ENCODE measurements at places on chromosomes 11 and 22. TPM values are rescaled to one million over a fixed set of nuclear protein-coding genes. Genes with fewer than 3 reads are reported as not detected.

The NEFH gene
- total RNA-seq = 0.27 TPM

The MUC15 gene
- 90.5 TPM for total RNA-seq

The COA4 gene
- total RNA-seq = 62.9 TPM

The KCNK7 gene
- total RNA-seq = not detected

The TNKS1BP1 gene
- 87.8 TPM for total RNA-seq

The TCF20 gene
- total RNA-seq = 59.6 TPM

The OR10A2 gene
- not detected for total RNA-seq

DNA sequence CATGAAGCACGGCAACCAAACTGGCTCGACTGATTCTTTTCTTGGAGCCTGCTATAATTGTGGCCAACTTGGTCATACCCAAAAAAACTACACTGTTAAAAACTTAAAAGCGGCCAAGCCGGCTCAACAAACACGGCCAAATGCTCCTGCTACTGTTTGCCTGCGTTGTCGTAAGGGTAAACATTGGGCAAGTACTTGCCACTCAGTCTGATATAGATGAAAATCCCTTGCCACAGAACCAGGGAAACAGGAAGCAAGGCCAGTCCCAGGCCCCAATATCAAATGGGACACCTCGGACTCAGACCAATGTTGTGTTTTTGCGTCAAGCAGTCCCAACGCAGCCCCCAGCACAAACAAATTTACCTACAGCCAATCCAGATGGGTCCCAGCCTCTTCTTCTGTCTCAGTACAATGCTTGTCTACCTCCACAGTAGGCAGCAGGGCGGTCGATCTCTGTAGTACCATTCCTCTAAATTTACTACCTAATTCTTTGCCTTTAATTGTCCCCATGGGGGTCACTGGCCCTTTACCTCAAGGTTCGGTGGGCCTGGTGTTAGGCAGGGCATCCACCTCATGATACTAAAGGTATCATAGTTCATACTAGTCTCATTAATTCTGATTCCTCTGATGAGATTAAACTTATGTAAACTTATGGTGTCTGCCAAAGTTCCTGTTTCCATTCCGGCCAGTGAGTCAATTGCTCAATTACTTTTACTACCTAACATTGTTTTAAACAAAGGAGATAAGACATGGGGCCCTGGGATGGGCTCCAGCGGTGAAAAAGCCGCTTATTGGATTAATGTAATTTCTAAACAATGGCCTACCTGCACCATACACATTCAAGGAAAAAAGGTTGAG, 3.7 kb upstream of the COMT start:
- H3K27me3 ChIP-seq = no peaks in the 10 kb centered on the region
- H3K4me1 ChIP-seq = peaks cover 16% of the 10 kb centered on the region
- DNase-seq = no peak
- no peak overlapping the region for H3K4me3 ChIP-seq
- H3K27ac ChIP-seq = no peak overlapping the region

GRCh38 chr11:67289651-67290479, 762 bp downstream of the ANKRD13D start:
- peaks cover 27% of the 10 kb centered on the region for H3K4me1 ChIP-seq
- peaks cover 26% of the 10 kb centered on the region for H3K36me3 ChIP-seq
- peak; percentile 41 for DNase-seq
- peak overlapping the region; percentile 58 for H3K27ac ChIP-seq

- H3K36me3 ChIP-seq = no peaks in the 10 kb centered on the region
- no peak overlapping the region for H3K27ac ChIP-seq
- DNase-seq = no peak
- no peaks in the 10 kb centered on the region for H3K27me3 ChIP-seq
- H3K4me3 ChIP-seq = no peak overlapping the region
- no peaks in the 10 kb centered on the region for H3K4me1 ChIP-seq
Measured at GRCh38 chr22:33706100-33706499, 214.2 kb downstream of the LARGE1 start.

- no peaks in the 10 kb centered on the region for H3K36me3 ChIP-seq
- no peaks in the 10 kb centered on the region for H3K27me3 ChIP-seq
- no peak overlapping the region for H3K27ac ChIP-seq
- no peak overlapping the region for H3K4me3 ChIP-seq
- DNase-seq = no peak
Measured at GRCh38 chr11:128586689-128587088, 669 bp downstream of the ETS1 start.

DNA sequence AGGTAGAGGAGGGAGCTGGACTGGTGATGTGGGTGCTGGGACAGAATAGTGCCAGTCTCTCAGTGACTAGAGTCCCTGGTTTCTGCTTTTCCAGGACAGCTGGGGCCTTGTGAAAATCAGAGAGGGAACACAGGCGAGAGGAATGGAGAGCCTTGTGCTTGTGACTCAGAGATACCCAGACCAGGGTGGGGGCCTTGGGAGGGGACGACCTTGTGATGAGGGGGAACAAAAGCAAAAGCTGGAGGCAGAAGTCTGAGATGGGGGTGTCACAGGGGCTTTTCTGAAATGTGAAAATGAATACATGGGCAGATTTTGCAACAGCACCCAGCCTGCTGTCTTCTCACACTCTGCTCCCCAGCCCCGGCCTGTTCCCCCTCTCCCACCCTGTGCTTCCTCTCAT, 3.4 kb upstream of the NR1H3 start:
- H3K4me1 ChIP-seq = peaks cover 20% of the 10 kb centered on the region
- no peak overlapping the region for H3K27ac ChIP-seq
- H3K4me3 ChIP-seq = no peak overlapping the region
- no peaks in the 10 kb centered on the region for H3K36me3 ChIP-seq

DNA sequence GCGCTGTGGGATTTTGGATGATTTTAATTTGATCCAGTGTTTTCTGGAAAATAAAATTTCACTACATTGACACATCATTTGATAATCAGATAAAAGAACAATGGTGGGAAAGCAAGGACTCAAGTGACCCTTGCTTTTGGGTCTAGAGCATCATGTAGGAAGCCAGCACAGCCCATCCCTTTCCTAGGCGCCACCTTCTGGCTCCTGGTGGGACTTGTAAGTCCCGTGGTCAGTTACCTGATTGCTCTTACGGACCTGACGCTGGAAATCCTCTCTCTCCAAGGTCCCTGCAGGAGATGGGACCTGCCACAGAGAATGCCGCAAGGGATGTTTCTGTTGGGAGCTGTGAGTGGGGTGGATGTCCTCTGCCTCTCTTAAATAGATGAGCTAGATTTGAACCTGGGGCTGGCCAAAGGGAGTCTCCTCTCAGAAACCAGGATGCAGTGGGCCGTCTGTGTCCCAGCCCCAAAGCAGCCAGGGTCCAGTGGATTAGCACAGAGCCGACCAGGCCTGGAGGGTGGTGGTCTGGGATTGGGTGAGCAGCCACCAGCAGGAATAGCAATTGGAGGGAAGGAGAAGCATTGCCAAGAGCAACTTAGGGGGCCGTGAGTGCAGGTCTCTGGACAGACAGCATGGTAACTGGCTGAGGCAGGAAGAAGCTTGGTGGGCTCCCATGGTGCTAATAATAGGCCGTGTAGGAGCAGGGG, 21.7 kb downstream of the TIMP3 start:
- no peak overlapping the region for H3K27ac ChIP-seq
- peaks cover 3% of the 10 kb centered on the region for H3K36me3 ChIP-seq
- H3K27me3 ChIP-seq = no peaks in the 10 kb centered on the region
- no peak overlapping the region for H3K4me3 ChIP-seq
- DNase-seq = peak; percentile 64

- no peaks in the 10 kb centered on the region for H3K36me3 ChIP-seq
- no peak for DNase-seq
- no peaks in the 10 kb centered on the region for H3K27me3 ChIP-seq
- no peak within 1 kb of the TSS for H3K27ac ChIP-seq
Measured at GRCh38 chr11:72673943-72674828, at the start of gene PDE2A. TSS of gene PDE2A (minus strand) at chr11:72674422. CDS start at chr11:72674207, 215 bp downstream.

GRCh38 chr11:6943131-6943530, 16.9 kb downstream of the ZNF215 start:
- H3K36me3 ChIP-seq = no peaks in the 10 kb centered on the region
- H3K4me3 ChIP-seq = no peak overlapping the region
- DNase-seq = no peak

GRCh38 chr22:29394931-29395581, 6.7 kb upstream of the AP1B1 start:
- H3K4me3 ChIP-seq = no peak overlapping the region
- no peak overlapping the region for H3K27ac ChIP-seq
- peak; percentile 69 for DNase-seq
- H3K4me1 ChIP-seq = peaks cover 6% of the 10 kb centered on the region

- H3K4me3 ChIP-seq = no peak overlapping the region
- no peaks in the 10 kb centered on the region for H3K27me3 ChIP-seq
- peaks cover 9% of the 10 kb centered on the region for H3K4me1 ChIP-seq
- no peaks in the 10 kb centered on the region for H3K36me3 ChIP-seq
- no peak for DNase-seq
Measured at GRCh38 chr22:42380769-42381551, 51.2 kb downstream of the NFAM1 start.

DNA sequence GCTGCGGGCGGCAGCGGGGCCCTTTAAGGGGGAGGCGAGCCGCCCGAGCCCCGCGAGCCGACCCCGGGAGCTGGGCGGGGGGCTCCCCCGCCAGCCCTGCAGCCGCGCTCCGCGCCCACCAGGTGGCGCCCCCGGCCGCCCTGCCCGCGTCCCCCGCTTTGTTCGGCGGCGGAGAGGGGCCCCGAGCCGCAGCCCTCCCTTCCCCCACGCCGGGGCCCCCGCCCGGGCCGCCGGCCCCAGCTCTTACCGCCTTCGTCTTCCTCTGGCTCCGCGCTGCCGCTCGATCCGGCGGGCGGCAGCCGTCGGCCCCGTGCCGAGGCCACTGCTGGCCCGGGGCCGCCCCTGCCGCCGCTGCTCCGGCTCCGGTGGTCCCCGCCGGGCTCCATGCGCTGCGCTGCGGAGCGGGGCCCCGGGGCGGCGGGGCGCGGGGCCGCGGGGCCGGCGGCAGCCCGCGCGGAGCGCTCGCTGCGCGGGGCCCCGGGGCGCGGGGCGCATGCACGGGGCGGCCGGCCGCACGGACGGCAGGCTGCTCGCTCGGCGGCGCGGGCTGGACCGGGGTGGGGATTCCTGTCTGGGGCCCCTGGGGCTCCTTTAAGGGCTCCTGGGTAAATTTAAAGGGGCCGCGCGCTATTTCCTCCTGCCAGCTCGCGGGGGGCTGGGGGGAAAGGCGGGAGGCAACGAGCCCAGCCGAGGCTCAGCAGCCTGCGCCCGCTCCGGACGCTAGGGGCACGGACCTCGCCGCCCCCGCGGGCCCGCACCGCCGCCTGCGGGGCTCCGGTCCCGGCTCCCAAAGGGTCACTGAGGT, at the start of gene ZFTA:
ZFTA (minus strand) TSS at position 539 of the 805 bp plus-strand sequence; CDS start at position 386, 153 bp downstream.
- H3K27ac ChIP-seq = peak within 1 kb of the TSS; percentile 92
- peak within 1 kb of the TSS; percentile 87 for H3K4me3 ChIP-seq
- H3K27me3 ChIP-seq = no peaks in the 10 kb centered on the region
- DNase-seq = peak; percentile 70

Measured in thyroid gland (tissue), 4 donors.